ENCODE measurements at places on chromosomes 4 and X. TPM values are rescaled to one million over a fixed set of nuclear protein-coding genes. Genes with fewer than 3 reads are reported as not detected.

The NCAPG gene
- total RNA-seq = 0.26 TPM

The SRD5A3 gene
- 18.3 TPM for total RNA-seq

The LRP2BP gene
- 0.64 TPM for total RNA-seq

The PDS5A gene
- 69.8 TPM for total RNA-seq

The TRIM75 gene
- total RNA-seq = not detected

The SULT1B1 gene
- total RNA-seq = 5.4 TPM

The RPS3A gene
- 1,312 TPM for total RNA-seq

The CFAP299 gene
- total RNA-seq = not detected

The KLHL4 gene
- total RNA-seq = 0.48 TPM

The TMPRSS11A gene
- total RNA-seq = not detected

The DCAF8L2 gene
- not detected for total RNA-seq

The SPANXB1 gene
- total RNA-seq = not detected

The PDLIM3 gene
- 58.5 TPM for total RNA-seq

All from mesenteric fat pad (tissue), 1 donor.